ENCODE measurements at places on chromosomes 4 and X. TPM values are rescaled to one million over a fixed set of nuclear protein-coding genes. Genes with fewer than 3 reads are reported as not detected.

ARMCX2 gene
- total RNA-seq, result not detected

AKAP4 gene
- total RNA-seq, result not detected

GPR101 gene
- total RNA-seq, result not detected

EOLA2 gene
- total RNA-seq, result 32.1 TPM

AP1AR gene
- 24.0 TPM for total RNA-seq

ETDB gene
- total RNA-seq, result not detected
